ENCODE measurements at places on chromosomes 2 and 18.

- no peaks in the 10 kb centered on the region for H3K27me3 ChIP-seq
- H3K27ac ChIP-seq = no peak overlapping the region
- no peaks in the 10 kb centered on the region for H3K36me3 ChIP-seq
Observed at GRCh38 chr2:223418604-223419199, 183.5 kb downstream of the SCG2 start.

DNA sequence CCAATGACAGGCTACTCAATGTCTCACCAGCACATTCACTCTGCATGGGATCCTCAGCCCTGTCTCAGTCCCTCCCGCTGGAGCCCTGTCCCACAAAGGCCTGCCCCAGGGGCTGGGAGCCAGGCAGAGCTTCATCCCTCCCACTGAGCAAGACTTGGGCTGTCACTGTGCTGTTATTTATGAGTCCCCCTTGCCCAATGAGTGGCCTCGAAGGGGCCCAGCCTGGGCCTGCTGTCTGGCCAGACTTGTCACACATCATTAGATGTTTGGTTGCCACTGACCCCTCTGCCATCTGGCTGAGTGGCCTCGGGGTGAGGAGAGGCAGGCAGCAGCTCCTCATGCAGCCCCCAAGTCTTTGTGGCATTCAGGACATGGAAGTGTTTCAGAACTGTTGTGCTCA lies 330.6 kb upstream of the SKOR2 start:
- peak overlapping the region; percentile 21 for H3K4me3 ChIP-seq
- peak; percentile 76 for DNase-seq
- peaks cover 15% of the 10 kb centered on the region for H3K27me3 ChIP-seq
- peaks cover 78% of the 10 kb centered on the region for H3K4me1 ChIP-seq
- H3K36me3 ChIP-seq = no peaks in the 10 kb centered on the region

- DNase-seq = no peak
- H3K27me3 ChIP-seq = peaks cover 4% of the 10 kb centered on the region
- H3K36me3 ChIP-seq = peaks cover 9% of the 10 kb centered on the region
- H3K4me3 ChIP-seq = peak overlapping the region; percentile 92
- H3K4me1 ChIP-seq = peaks cover 41% of the 10 kb centered on the region
Observed at GRCh38 chr18:23585897-23586248, 433 bp downstream of the NPC1 start.

DNA sequence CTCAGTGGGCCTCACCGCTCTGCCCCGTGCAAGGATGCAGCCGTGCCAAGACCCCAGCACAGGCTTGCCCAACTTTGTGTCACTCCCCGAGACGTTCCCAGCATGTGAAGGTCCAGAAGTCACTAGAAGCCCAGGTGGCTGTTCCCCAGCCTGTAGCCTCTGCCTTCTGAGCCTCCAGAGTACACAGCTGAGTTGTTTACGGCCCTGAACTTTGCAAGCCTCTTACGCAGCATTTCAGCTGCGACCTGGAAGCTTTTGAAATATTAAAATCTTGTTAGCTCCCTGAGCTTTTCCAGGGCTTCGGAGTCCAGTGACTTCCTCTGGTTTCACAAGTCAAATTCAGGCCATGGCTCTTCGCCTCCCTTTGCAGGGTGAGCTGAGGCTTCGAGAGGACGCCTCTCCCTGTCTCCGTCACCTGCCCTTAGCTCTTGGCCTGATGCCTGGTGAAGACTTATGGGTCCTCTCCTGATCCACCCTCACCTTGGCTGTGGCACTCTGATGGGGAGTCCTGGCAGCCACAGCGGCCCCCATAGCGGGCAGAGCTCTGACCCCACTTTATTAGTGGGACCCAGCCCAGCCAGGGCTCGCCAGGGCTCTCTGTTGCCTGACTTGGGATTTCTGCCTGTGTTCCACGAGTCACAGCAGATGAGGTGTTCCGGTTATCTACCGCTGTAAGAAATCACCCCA lies 76.5 kb upstream of the HPCAL1 start:
- DNase-seq = no peak
- peaks cover 6% of the 10 kb centered on the region for H3K27me3 ChIP-seq
- H3K27ac ChIP-seq = peak overlapping the region; percentile 17
- H3K4me1 ChIP-seq = peaks cover 66% of the 10 kb centered on the region

DNA sequence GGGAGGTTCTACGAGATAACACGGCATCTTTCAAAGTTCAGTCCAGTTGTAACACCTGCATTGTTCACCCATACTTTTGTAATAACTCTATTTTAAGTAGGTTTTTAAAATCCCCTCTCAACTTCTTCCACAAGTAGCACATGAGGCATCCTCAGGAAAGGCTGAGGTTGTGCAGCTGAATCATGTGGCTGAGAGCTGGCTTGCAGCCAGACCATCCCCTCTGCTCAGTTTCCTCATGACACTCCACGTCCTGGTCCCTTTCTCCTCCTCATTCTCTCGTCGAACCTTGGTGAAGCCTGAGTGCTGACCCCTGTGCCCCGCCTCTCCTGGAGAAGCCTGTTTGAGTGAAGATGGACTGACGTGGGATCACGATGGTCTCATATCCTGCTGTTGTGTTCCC lies 42.5 kb downstream of the POU3F3 start:
- H3K4me1 ChIP-seq = peaks cover 11% of the 10 kb centered on the region
- no peaks in the 10 kb centered on the region for H3K36me3 ChIP-seq
- no peak overlapping the region for H3K4me3 ChIP-seq
- DNase-seq = no peak
- H3K27ac ChIP-seq = no peak overlapping the region
- peaks cover 27% of the 10 kb centered on the region for H3K27me3 ChIP-seq

- H3K4me3 ChIP-seq = no peak overlapping the region
- H3K27me3 ChIP-seq = no peaks in the 10 kb centered on the region
Observed at GRCh38 chr2:52000151-52000855, 968.4 kb upstream of the NRXN1 start.
